ENCODE measurements at places on chromosomes 12 and 14.

- DNase-seq, result no peak
Measured at GRCh38 chr14:50657753-50658152, 10.4 kb downstream of the SAV1 start.

GRCh38 chr12:96994900-96995299 is 87.8 kb downstream of the NEDD1 start:
- no peak for DNase-seq

DNA sequence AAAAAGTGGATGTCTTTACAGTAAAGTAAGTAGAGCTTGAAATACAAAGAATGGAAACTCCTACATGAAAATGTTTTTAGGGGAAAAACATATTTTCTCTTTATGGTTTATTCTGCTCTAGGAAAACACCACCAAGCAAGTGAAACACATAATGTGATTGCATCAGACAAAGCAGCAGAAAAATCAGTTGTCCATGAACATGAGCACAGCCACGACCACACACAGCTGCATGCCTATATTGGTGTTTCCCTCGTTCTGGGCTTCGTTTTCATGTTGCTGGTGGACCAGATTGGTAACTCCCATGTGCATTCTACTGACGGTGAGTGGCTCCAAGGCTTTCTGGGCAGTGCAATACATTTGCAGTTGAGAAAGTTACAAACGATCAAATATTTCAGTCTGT is 42.6 kb upstream of the PLEKHD1 start:
- no peak for DNase-seq

DNA sequence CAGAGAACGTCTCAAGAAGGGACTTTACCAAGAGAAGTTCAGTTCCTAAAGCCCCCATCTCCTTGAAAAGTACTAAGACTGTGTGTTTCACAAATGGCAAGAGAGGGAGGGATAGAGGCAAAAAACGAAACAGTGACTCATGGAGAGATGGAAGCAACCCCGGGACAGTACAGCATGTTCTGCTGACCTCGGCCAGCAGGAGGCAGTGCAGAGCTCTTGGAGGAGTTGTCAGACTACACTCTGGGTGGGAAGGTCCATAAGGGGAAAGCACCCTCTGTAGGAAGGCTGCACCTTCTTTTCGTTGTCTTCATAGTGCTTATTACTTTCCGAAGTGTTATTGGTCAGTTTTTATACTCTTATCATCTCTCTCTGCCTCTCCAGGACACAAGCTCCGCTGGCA is 525.2 kb upstream of the CCDC196 start:
- peak; percentile 52 for DNase-seq

GRCh38 chr14:86780876-86781510 is 1212.0 kb downstream of the GALC start:
- DNase-seq, result no peak

GRCh38 chr12:3554371-3555115 is 63.5 kb downstream of the PRMT8 start:
- DNase-seq, result no peak

GRCh38 chr12:131923260-131923659 is 5.8 kb upstream of the PUS1 start:
- DNase-seq, result no peak
